Type B pancreatic cell (in vitro differentiated cells): ENCODE measurements at places on chromosomes 16 and 17. TPM values are rescaled to one million over a fixed set of nuclear protein-coding genes. Genes with fewer than 3 reads are reported as not detected.

Gene GPRC5B
- total RNA-seq, result 25.8 and 53.8 TPM in 2 replicates

Gene DRG2
- 34.2 and 35.0 TPM in 2 replicates for total RNA-seq

Gene P2RX1
- 0.36 TPM in 1 of 2 replicates, not detected in the other for total RNA-seq

Gene CNTNAP4
- 0.38 and 2.1 TPM in 2 replicates for total RNA-seq

Gene PSKH1
- 39.2 and 41.5 TPM in 2 replicates for total RNA-seq

Gene RABEP2
- total RNA-seq, result 23.3 and 44.4 TPM in 2 replicates

Gene TMEM204
- 1.0 TPM in 1 of 2 replicates, not detected in the other for total RNA-seq

Gene RRAD
- total RNA-seq, result 1.3 and 2.5 TPM in 2 replicates

Gene KCTD2
- total RNA-seq, result 22.3 and 26.1 TPM in 2 replicates

Gene EIF3C
- 764 and 778 TPM in 2 replicates for total RNA-seq

Gene SLC13A2
- total RNA-seq, result 1.2 and 8.7 TPM in 2 replicates

Gene CA7
- 0.70 and 1.2 TPM in 2 replicates for total RNA-seq

Gene ADAD2
- not detected in 2 replicates for total RNA-seq

DNA sequence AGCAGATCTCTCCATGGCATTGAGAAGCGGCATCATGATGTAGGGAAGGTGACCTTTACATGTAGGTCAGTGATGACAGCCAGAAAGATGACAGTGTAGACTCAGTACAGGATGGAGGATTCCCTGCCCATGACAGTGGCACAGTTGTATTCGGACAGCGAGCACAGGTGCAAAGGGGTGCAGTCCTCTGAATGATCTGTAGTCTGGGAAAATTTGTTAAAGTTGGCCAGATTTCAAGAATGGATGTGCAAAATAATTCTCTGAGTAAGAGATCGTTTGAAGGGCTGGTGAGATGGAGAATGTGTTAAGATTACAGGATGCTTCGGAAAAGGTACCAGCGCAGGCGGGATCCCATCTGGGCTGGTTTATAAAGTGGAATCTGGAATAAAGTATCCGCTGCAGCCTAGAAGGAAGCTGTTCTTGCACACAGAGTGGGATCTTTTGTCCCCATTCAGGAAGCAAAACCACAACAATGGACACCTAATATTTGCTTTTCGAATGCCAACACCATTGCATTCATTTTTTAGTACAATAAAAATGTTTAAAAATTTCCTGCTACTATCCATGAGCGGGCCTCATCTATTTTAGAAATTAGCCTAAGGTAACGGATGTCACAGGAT lies 101.2 kb downstream of the RPTOR start:
- no peak overlapping the region for H3K4me3 ChIP-seq
- peaks cover 15% of the 10 kb centered on the region for H3K4me1 ChIP-seq
- H3K27ac ChIP-seq, result no peak overlapping the region
- no peak for DNase-seq
- no peaks in the 10 kb centered on the region for H3K27me3 ChIP-seq
- peaks cover 17% of the 10 kb centered on the region for H3K36me3 ChIP-seq

- no peaks in the 10 kb centered on the region for H3K36me3 ChIP-seq
- H3K27ac ChIP-seq, result no peak overlapping the region
- no peak overlapping the region for H3K4me3 ChIP-seq
- DNase-seq, result no peak
- no peaks in the 10 kb centered on the region for H3K27me3 ChIP-seq
- H3K4me1 ChIP-seq, result peaks cover 9% of the 10 kb centered on the region
These were observed 3.0 kb downstream of the LGALS9 start for GRCh38 chr17:27634026-27634335.

GRCh38 chr17:72192800-72193192 lies 72.0 kb downstream of the SOX9 start:
- DNase-seq, result no peak
- H3K36me3 ChIP-seq, result no peaks in the 10 kb centered on the region
- H3K4me1 ChIP-seq, result peaks cover 9% of the 10 kb centered on the region
- H3K4me3 ChIP-seq, result no peak overlapping the region
- no peak overlapping the region for H3K27ac ChIP-seq

DNA sequence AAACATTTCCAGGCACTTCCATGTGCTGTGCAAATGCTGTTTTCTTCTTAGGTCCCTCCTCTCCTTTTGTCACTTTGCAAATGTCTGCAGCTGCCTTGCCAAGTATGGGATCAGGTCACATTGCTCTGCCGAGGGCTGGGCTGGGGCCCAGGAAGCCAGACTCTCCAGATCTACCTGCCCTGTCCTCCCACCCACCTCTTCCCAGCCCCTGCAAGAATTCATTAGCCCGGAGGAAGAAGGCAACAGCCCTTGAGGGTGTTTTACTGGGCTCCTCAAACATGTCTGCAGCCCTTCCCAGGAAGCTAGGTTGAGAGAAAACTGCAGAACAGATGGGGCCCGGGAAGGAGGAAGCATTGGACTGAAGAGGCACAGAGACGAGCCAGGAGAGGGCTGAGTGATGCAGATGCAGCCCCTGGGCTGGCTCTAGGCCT lies 47.1 kb downstream of the WSB1 start:
- H3K27ac ChIP-seq, result peak overlapping the region; percentile 76
- peaks cover 22% of the 10 kb centered on the region for H3K4me1 ChIP-seq
- H3K4me3 ChIP-seq, result no peak overlapping the region
- no peak for DNase-seq

GRCh38 chr17:38724337-38724988 lies 5.7 kb upstream of the CISD3 start:
- peaks cover 14% of the 10 kb centered on the region for H3K4me1 ChIP-seq
- H3K27ac ChIP-seq, result peak overlapping the region; percentile 18
- H3K4me3 ChIP-seq, result no peak overlapping the region
- H3K36me3 ChIP-seq, result peaks cover 9% of the 10 kb centered on the region
- H3K27me3 ChIP-seq, result no peaks in the 10 kb centered on the region

DNA sequence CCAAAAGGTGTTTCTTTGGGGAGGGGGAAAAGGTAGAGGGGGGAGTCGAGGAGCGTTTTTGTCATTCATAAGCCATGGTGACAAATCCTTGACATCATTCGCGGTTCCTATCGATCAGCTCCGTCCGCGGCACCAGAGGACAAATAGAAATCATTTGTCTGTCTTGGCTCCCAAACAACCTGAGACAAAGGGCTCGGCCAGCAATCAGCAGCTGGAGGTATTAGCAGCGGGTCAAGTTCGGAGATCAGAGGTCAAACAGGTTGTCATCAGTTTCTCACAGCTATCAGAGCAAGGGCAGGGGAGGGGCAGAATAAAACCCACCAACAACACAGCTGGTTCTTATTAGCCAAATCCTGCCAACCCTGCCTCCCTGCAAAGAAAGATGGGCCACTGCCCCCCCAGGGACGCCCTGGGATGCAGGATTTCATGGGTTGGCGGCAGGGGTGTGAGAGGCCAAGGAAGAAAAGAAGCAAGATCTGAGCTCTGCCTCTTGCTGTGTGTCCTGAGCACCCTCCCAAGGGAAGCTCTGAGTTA lies 145.3 kb upstream of the LHX1 start:
- H3K4me1 ChIP-seq, result peaks cover 14% of the 10 kb centered on the region
- H3K27me3 ChIP-seq, result peaks cover 61% of the 10 kb centered on the region
- H3K4me3 ChIP-seq, result no peak overlapping the region
- no peak overlapping the region for H3K27ac ChIP-seq

DNA sequence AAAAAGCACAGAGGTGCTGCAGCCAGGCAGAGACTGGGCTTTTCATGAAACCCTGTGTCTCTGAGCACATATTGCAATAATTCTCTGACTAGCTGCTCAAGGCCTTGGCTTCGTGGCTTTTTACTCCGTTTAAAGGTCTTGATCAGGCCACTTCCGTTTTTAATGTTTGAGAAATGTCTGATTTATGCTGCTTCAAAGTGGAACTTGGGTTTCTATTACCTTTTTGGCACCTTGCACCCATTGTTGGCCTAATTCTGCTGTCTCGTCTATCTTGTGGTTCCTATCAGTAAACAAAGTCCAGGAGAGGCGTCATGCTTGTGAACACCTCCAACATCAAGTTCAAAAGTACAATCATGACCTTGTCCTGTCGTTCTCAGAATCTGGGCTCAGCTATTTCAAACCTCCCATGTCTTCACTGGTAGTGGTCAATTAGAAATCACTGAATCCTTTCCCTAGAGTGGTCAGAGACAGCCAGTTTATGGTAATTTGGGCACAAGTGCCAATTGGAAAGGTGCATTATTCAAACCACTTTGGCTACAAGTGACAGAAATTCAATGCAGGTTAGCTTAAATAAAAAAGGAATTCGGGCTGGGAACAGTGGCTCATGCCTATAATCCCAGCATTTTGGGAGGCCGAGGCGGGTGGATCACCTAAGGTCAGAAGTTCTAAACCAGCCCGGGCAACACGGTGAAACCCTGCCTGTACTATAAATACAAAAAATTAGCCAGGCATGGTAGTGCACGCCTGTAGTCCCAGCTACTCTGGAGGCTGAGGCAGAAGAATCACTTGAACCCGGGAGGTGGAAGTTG lies 33.3 kb upstream of the METTL9 start:
- no peak overlapping the region for H3K4me3 ChIP-seq
- H3K36me3 ChIP-seq, result no peaks in the 10 kb centered on the region
- peaks cover 8% of the 10 kb centered on the region for H3K4me1 ChIP-seq
- peaks cover 3% of the 10 kb centered on the region for H3K27me3 ChIP-seq
- DNase-seq, result peak; percentile 39

DNA sequence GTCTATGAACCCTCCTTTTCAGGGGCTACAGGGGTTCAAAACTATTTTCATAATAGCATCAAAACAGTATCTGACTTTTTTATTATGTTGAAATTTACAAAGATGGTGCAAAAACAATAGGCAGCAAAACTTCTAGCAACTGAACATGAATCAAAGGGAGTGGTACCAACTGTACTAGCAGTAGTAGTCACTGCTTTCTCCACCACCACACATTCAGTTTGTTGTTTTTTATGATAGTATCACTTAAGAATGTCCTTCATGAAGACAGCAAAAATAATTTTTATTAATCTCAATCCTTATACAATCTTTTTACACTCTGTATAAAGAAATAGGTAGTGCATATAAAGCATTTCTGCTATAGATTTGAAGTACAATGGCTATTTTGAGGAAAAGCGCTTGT lies 47.6 kb downstream of the MED13 start:
- H3K4me1 ChIP-seq, result no peaks in the 10 kb centered on the region
- no peak overlapping the region for H3K27ac ChIP-seq
- no peaks in the 10 kb centered on the region for H3K27me3 ChIP-seq
- no peak overlapping the region for H3K4me3 ChIP-seq
- peaks cover 33% of the 10 kb centered on the region for H3K36me3 ChIP-seq

- H3K4me1 ChIP-seq, result peaks cover 7% of the 10 kb centered on the region
- peaks cover 21% of the 10 kb centered on the region for H3K27me3 ChIP-seq
- H3K36me3 ChIP-seq, result no peaks in the 10 kb centered on the region
- H3K4me3 ChIP-seq, result peak overlapping the region; percentile 71
These were observed 2.3 kb downstream of the MPP3 start for GRCh38 chr17:43830510-43831140.

- no peak overlapping the region for H3K4me3 ChIP-seq
- H3K36me3 ChIP-seq, result no peaks in the 10 kb centered on the region
- H3K27ac ChIP-seq, result no peak overlapping the region
- DNase-seq, result no peak
These were observed 57.1 kb downstream of the GOSR1 start for GRCh38 chr17:30534298-30534697.

DNA sequence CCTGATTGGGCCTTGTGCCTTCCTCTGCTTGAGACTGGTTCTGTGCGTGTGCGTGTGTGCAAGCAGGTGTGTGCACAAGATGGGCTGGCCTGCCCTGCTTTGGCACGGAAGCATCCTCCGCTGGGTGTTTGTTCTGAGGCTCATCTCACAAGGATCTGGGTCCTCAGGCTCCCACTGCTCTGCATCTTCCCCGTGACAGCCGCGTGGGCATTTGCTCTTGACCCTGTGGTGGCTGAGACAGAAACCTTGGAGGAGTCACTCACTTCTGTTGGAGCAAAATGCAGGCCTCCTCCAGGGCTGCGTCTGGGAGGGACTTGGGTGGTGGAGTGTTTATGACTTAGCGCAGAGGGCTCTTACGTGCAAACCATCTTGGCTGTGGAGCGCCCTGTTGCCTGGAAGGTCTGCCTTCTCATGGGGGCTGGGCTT lies 119.2 kb downstream of the RPTOR start:
- no peak for DNase-seq
- H3K4me3 ChIP-seq, result no peak overlapping the region
- peaks cover 41% of the 10 kb centered on the region for H3K4me1 ChIP-seq

DNA sequence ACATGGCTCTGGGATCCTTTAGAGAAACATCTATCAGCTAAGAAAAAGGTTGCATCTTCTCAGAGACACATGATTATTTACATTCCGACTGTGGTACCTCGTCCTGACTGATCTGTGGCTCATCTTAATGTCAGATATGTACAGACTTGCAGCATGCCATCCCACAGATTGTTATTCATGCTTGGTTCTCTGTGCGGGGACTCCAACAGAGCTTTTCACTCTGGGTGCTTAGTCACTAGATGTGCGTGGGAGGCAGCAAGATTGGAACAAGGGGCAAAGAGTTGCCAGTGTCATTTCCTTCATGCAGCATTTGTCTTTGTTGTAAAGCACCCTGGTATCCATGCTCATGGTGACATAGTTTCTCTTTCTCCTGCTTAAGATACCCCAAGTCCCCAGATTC lies 179.1 kb upstream of the CACNG5 start:
- DNase-seq, result no peak
- peaks cover 4% of the 10 kb centered on the region for H3K36me3 ChIP-seq
- no peak overlapping the region for H3K27ac ChIP-seq
- H3K27me3 ChIP-seq, result peaks cover 5% of the 10 kb centered on the region
- no peak overlapping the region for H3K4me3 ChIP-seq
